ENCODE measurements at places on chromosomes 11 and 22.
A peak's percentile ranks its signal among the peaks of the same experiment; 100 is the strongest.

GRCh38 chr11:16610213-16610737, 128.2 kb upstream of the C11orf58 start:
- no peak for DNase-seq

DNA sequence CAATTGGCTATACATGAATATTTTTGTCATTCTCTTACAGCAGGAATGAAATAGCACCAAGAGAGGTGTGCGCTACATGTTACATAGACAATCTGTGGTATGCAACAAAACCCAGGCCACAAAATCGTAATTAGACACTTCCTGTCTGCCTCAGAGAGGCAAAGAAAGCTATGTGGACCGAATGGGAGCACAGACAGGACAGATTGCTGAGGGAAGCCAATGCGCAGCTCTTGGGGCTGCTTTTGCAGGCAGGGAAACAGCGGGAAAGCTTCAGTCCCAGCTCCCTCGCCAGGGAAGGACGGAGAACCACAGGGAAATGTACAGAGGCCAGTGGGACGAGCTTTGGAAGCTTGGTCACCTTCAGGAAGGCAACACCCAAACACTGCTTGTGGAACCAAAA, 40.9 kb downstream of the SERPINH1 start:
- no peak for DNase-seq

GRCh38 chr11:58391879-58392278, 14.8 kb downstream of the OR5B3 start:
- no peak for DNase-seq

DNA sequence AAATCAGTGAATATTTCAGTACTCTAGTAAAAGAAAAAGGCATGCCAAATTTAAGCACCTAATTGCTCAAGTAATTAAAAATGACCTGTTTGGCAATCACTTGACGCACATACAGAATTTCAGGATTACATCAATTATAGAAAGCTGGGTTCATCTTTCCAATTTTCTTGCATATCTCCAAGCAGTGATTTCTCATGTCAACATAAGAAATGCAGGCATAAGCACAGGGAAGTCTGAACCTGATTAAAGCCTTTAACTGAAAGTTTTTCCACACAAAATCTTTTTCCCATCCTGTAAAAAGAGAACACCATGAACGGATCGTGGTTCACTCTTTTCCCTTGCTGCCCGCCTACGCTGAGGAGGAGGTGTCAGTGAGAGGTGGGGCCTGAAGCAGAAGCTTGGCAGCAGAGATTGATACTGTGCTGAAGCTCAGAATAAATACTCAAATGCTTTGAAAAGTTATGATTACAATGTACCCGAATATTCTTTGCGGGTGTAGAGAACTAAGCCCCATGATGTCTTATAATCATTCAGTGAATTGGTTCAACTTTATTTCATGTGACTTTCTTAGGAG, 704.1 kb upstream of the CCDC90B start:
- no peak for DNase-seq

GRCh38 chr22:37705205-37705604, 8.4 kb downstream of the TRIOBP start:
- no peak for DNase-seq

DNA sequence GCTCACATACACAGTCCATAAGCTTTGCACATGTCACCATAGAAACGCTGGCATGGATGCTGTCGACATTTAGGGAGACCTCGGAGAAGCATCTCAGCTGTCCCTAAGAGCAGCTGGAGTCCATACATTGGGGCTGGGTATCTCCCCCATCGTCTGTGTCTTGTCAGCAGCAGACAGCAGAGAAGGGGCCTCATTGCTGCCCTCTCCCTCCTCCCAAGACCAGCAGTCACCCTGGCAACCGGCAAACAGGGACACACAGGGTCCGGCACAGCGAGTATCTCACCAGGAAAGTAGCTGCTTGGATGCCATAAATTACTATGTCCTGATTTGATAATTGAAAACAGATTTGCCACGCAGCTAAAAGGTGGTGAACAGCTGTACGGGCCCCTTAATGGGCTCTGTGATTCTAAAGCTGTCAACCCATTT, 84.4 kb downstream of the CD44 start:
- DNase-seq: no peak

DNA sequence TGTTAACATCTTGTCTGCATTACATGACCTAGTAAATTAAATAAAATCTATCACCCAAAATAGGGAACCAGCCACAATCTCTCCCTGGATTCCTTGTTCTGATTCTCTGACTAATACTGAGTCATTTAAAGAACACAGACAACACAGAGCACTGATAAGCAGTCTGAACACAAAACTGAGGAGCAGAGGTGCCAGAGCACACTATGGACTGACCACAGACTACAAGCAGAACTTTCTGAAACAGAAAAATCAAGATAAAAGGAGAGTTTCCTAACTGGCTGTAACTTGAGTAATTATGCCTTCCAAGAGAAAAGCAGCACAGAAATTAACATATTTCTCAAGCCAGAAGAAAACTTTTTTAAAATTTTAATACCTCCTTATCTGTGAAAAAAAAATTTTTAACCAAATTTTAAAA, 128.8 kb downstream of the SGSM3 start:
- no peak for DNase-seq

DNA sequence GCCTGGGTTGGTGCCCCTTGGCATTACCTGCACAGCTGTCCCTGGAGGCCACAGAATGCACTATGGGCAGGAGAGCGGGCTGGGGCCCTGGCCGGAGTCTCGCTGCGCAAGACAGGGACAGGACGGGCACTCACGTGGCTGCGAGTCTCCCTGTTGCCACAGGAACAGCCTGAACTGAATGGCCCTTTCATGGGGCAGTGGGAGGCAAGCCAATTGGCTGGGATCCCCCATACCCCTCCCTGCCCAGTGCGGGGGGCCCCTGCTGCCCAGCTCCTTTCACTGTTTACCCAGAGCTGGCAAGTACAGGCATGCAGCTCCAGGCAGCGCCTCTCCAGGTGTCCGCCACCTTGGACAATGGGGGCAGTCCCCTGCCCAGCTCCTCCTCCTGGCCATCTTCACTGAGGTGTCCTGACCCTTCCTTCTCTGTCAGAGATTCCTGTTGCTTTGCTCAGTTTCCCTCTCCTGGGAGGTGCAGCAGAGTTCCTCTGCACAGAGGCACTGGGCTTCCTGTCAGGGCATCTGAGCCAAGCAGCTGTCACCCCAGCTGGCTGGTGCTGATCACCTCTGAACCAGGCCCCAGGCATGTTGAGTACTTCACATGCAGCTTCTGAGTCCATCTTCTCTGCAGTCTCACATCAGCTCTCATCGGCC, 5.2 kb downstream of the USP2 start:
- no peak for DNase-seq

- DNase-seq: peak; percentile 69
Measured at GRCh38 chr11:77472991-77473800, 698 bp downstream of the PAK1 start.

- DNase-seq: no peak
Measured at GRCh38 chr11:1049911-1050580, 13.5 kb upstream of the MUC6 start.

DNA sequence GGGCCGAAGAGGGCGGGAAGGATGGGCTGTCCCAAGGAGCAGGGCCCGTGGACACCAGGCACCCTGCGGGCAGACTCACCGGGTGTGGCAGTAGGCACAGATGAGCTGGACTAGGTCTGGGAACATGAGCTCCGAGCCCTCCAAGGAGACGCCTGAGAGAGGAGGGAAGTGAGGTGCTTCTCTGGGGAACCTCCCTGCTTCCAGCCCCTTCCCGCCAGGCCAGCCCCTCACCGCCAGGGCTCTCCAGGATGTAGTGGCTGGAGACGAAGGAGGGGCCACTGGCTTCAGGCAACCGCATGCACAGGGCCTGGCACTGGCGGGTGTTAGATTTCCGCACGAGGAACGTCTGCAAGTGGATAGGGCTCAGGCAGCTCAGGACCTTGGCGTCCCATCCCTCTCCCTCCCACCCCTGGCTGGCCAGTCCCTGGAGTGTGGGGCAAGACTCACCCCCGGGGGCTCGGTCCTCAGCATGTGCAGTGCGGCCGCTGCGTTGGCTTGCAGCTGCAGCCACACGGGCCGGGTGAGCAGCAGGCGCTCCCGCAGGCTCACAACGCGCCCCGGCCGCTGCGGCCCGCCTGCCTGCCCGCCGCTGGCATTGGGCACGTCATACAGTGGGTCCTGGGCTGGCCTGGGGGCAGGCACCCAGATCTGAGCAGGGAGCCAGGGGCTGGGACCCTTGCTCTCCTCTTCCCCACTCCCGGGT, 552 bp downstream of the RIN1 start:
- DNase-seq: no peak

GRCh38 chr11:119932828-119933562, 204.0 kb upstream of the NECTIN1 start:
- DNase-seq: no peak

GRCh38 chr11:108758458-108758857, 93.6 kb downstream of the DDX10 start:
- no peak for DNase-seq

- no peak for DNase-seq
Measured at GRCh38 chr22:29914165-29914564, 31.2 kb downstream of the MTMR3 start.

DNA sequence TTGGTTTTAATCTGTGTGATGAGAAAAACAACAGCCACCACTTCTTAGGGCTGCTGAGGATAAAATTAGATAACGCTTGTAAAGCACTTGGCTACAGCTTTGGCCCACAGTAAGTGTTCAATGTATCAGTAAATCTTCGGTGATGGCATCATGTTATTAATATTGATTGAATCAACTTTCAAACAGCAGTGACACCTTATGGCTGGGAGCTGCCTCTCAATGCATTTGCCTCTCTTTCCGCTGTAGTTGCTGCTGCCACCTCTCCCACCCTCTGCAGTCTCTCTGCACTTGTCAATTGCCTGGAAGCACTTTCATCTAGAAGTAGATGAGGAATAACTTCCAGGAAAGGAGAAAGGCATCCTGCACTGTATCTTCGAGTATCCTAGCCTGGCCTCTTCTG, 491.1 kb downstream of the OPCML start:
- no peak for DNase-seq
